Ammon's horn (tissue), 1 donor: ENCODE measurements at places on chromosomes 7 and 10.

- DNase-seq = no peak
Observed at GRCh38 chr7:11297764-11298163, 324.1 kb downstream of the PHF14 start.

DNA sequence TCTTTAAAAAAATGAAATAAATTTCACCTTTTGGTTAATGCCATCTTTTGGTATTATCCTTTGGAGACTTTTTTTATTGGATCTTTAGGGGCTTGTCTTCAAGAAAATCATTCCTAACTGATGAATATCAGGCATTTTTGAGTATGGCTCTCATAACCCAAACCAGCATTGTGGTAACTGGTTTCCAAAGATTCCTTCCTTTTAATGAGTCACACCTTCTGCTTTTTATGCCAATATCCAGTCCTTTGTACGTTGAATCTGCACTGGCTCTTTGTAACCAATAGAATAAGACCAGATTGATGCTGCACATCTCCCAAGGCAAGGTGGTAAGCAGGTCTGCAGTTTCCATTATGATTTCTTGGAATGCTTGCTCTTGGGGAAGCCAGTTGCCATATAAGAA, 89.1 kb downstream of the GPR158 start:
- DNase-seq = no peak

DNA sequence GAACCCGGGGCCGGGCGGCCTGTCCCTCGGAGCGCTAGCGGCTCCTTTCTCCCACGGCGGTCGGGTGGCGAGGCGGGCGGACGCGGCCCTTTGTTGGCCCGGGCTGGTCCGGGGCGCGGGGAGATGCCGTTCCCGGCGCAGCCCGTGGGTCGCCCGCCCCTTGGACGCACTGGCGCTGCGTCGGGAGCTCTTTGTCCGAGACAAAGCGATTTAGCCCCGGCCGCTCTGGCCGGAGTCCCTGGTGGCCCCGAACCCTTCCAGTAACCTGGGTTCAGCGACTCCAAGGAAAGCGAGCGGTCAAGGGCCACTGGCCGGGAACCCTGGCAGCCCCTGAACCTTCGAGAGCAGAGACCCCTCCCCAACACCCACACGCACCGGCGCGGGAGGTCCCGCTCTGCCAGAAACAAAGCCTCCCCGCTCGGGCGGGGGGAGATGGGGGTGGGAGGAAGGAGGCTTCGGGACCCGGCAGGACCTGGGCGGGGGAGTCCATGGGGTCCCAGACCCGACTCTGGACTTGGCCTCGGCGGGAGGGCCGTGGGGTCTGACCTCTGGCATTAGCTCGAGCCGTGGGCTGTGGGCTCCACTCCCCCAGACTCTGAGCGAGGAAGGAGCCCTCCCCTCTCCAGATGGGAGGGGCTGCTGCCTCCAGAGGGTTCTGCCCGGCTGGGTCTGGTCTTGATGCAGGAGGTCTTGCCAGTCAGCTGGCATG, 836 bp downstream of the DPYSL4 start:
- no peak for DNase-seq

GRCh38 chr7:148884049-148884298, at the start of gene EZH2:
TSS of gene EZH2 (minus strand) at chr7:148884291. CDS start at chr7:148847298, 36,993 bp downstream.
- DNase-seq = no peak

DNA sequence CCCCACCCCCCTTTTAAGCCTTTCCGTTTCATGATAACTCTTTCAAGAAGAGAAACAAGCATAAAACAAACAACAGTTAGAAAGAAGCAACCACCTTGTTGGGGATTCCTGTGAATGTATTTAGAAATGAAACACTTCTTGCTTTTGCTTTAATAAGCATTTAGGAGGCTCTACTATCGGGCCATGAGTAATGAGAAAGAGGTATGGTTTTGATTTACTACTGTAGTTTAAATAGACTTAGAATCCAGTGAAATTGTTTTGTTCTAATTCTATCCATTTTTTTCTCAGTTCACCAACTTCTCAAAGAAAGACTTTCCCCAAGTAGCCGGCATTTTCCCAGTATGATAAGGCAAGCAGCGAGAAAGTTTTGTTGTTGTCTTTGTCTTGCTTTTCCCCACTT, 168.7 kb upstream of the HABP2 start:
- no peak for DNase-seq

- no peak for DNase-seq
Observed at GRCh38 chr7:111266613-111267012, 175.7 kb downstream of the LRRN3 start.

DNA sequence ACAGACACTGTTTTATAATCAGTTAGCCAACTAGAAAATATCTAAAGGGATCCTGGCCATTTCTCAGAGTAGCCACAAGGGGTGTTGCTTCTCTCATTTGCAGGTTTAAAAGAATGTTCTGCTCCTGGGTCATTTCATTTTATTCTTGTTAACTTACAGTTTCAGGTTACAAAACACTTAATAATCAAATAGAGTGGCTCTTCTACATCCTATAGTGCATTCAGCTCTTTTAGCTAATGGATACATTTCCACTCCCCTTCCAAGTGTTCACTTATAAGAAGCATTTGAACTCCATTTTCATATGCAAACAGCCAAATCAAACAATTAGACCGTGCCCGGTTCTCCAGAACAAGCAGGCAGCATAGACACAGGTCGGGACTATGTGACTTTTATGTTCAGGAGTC, 117.5 kb downstream of the TRIL start:
- no peak for DNase-seq

- peak; percentile 79 for DNase-seq
Observed at GRCh38 chr7:47179812-47180515, 401.9 kb downstream of the TNS3 start.

GRCh38 chr7:28548416-28548815, 136.1 kb downstream of the CREB5 start:
- DNase-seq = no peak

DNA sequence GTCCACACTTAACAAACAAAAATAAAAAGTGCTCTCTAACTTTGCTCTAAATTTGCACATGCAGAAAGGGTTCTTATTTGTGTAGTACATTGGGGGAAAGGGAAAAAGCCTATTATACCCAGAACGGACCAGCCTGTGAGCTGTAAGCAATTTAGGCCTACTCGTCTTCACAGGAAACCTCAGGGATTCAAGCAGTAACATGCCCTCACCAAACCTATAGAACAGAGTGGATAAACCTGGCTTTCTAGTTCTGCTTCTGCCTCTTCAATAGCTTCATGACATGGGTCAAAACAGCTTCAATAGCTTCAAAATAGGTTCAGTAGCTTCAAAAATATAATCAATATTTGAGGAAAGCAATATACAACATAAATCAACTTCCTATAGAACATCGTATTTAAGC, 163.7 kb downstream of the ARL4A start:
- DNase-seq = no peak

GRCh38 chr7:130838738-130839137, 104.7 kb upstream of the KLF14 start:
- DNase-seq = no peak
